Activated T-helper 1 cell treated with anti-CD3 and anti-CD28 coated beads, Interleukin-2, amount 50 U/mL, for 16 hours (primary cell): ENCODE measurements at places on chromosomes 6 and 20.

- DNase-seq: no peak
These were observed 467.4 kb upstream of the CITED2 start for GRCh38 chr6:139841794-139842215.

DNA sequence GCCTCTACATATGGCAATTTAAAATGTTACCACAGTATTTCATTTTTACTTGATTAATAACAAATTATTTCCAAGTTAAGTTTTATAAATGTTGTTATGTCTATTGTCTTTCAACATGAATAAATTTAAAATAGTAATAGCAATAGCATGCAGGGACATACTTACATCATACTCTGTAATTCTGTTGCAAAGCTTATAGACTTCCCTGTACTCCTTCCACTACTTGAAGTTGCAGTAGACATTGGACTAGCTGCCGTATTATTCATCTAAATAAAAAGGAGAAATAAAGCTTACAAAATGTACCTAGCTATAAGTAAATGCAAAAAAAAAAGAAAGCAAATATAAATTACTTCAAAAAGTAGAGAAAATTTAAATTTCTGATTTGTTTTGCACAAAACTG lies 12.7 kb downstream of the SUPT3H start:
- no peak for DNase-seq

- no peak for DNase-seq
These were observed 77.9 kb upstream of the B3GAT2 start for GRCh38 chr6:71034563-71035345.

DNA sequence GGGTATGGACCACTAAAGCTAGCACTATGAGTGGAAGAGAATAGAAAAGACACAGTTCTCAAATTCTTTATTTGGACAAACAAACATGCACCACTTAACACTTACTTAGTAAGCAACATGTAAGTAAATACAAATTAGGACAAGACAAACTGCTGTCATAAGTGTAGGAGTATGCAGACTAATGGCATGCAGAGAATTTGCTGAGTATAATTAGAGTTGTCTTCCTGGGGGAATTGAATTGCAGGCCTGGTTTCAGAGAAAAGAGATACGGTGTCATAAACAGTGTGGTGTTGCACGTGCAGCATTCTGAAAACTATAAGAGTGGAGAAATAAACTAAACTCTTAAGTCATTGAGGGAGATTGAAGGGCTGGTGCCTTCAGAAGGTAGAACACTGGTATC lies 125.2 kb upstream of the EYA4 start:
- DNase-seq: no peak

DNA sequence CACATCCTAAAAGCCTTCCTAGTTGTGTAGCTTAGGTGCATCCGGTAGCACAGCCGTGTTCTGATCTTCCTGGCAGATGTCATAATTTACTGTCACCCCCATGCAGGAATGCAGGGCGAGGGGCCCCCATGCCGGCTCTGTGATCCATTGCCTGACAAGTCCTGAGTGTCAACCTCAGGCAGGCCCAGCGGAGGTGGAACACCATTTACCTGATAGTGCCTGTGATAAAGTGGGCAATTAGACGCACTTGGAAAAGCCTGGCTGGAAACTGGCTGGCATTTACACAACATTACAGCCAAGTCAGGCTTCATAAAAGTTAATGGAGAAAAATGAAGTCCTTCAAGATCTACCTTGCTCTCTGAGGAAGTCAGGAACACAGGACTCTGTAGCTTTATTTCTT lies 521.4 kb upstream of the JAG1 start:
- no peak for DNase-seq

GRCh38 chr20:34112600-34113101 lies 608 bp upstream of the EIF2S2 start:
- peak; percentile 1 for DNase-seq

DNA sequence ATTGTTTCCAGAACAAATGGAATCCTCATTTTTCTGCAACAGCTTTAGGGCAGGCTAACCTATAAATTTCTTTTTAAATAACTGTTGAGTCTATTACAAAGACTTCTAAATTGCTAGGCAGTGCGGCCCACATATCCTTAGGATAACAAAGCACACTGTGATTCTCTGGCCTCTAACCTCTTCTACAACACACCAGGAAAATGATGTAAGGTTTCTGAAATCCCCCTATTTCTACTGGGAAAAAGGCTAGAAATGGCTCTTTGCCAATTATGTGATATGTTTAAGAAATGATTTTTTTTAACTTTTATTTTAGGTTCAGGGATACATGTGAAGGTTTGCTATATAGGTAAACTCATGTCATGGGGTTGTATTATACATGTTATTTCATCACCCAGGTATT lies 17.3 kb upstream of the NT5E start:
- no peak for DNase-seq

GRCh38 chr6:152575621-152576150 lies 61.5 kb downstream of the SYNE1 start:
- DNase-seq: no peak

DNA sequence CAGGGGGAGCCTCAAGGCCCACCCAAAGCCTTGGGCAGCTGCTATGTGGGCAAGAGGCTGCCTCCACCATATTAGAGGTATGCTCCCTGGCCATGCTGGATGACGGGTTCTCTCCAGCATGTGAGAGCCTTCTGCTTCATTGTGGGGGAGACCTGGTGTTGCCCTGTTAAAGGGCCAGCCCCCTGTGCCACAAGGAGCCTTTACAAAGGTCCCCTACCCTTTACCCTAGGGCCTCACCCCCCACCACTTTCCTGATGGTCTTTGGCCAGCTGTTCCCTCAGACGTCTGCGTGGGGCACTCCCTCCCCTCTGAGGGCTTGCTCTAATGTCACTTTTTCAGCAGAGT lies 5.2 kb downstream of the ADIG start:
- no peak for DNase-seq

- DNase-seq: no peak
These were observed 12.8 kb upstream of the DSTN start for GRCh38 chr20:17556837-17557674.

DNA sequence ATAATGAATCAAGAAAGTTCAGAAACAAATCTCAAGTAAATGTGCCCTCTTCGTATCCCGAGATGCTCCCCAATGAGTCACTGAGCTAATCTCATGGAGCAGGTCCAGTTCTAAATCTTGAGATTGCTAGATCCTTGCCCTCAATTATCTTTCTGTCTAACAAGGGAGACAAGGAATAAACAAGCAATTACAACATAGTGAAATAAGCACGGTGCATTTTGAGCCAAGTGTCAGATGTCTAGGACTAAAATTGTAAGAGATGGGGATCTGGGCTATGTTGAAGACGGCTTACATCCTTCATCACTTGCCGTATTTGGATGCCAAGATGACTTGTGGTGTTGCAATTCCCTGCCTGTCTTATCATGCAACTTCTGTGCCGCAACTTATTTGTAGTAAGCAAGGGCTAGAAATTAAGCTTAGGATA lies 56.5 kb upstream of the ADGRF1 start:
- DNase-seq: no peak

- DNase-seq: no peak
These were observed 45.4 kb downstream of the MKKS start for GRCh38 chr20:10388597-10388996.

DNA sequence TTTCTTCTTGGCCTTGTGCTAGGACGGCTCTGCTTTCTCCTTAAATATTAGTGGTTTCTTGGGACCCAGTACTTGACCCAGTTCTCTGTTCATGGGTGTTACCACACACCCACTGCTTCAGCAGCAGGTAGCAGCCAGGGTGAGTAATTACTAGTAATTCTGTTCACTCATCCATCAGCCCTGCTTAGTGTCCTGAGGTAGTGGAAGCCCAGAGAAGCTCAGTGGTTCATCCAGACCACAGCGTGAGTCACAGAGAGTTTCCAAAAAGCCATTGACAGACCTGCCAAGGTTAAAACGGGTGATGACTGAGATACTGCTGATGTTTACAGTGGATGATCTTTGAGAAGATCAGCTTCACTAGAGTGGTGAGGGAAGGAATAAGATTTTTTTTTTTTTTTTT lies 51.7 kb upstream of the HINT3 start:
- peak; percentile 8 for DNase-seq

DNA sequence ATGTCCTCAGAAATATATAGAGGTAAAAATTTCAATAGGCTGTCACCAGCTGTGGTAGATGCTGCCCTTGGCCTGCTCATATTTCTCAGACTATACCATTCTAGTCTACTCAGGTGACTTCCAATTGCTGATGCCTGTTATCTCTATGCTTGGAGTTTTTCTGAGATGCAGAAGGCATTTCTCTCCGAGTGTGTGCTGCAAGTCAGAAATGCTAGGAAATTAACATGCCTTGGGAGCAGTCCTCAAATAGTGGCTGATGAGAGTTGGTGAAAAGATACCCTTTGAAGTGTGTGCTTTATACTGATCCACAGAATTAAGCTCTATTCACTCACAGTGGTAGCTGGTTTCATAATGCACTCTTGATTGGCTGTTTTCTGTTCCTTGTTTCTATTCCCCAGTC lies 43.2 kb upstream of the PKIB start:
- DNase-seq: no peak

- no peak for DNase-seq
These were observed 291.8 kb downstream of the LRFN2 start for GRCh38 chr6:40295251-40295950.

DNA sequence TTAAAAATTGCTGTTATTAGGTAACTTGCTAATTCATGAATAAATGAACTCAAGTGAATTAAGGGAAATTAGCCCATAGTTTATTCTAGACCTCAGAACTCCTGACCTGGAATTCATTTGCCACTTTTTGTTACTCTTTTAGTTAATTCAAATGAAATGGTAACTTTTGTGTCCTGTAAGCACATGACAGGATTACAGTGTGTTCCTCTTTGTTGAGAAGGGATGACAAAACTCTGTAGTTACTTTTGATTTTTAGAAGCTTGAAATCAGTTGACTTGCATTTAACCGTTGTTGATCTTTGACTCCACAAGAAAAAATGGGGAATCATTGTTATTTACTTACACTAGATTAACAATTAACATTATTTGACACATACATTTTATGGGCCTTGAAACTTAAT lies 6.2 kb downstream of the SLC9A8 start:
- no peak for DNase-seq

DNA sequence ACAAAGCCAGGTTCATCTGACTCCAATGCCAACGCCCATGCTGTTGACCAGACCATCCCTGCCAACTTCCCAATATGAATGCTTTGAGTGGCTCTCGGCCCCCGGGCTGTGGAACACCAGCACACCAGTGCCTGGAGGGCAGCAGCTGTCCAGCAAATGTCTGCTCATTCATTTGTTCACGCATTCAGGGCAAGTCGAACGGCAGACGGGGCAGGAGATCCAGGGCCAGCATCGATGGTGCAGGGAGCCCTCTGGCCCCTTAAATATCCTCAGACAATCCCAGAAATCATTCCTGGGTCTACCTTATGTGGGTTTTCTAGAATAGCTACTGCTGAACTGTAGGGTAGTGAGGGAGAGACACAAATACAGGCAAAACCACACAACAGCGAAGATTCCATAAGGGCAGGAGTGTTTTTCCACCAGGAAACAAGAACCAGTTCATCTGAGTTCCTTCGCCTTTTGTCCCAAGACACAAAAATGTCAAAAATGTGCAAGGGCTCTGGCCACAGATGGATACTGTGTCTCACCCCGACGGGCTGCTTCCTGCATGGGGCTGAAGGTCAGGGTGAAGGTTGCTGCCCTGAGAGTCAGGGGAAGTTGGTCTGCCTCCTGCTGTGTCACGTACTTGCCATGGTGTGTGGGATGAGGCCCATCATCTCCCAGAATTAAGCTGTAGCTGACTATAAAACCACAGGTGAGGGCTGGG lies 15.5 kb downstream of the RIPOR3 start:
- no peak for DNase-seq

DNA sequence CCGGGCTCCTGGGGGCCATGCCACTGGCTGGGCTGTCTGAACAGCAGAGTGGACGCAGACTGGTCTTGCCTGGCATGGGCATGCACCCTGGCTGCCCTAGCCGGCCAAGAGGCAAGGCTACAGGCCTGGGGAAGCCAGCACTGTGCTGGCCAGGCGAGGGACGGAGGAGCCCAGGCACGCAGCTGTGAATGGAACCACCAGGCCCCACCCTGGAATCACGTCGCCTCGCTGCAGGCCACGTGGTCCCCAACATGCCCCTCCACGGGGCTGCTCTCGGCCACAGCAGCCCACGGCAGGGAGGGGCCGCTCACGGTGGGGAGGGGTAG lies 4.0 kb downstream of the UCKL1 start:
- no peak for DNase-seq

GRCh38 chr20:19706463-19706862 lies 51.6 kb upstream of the RIN2 start:
- no peak for DNase-seq

- DNase-seq: no peak
These were observed 27.6 kb downstream of the CDH26 start for GRCh38 chr20:59985864-59986263.

- no peak for DNase-seq
These were observed 131.7 kb upstream of the BTBD3 start for GRCh38 chr20:11785885-11786507.

GRCh38 chr20:5001174-5002076 lies at the start of gene SLC23A2:
Gene SLC23A2, minus strand, starts transcription at chr20:5001510. Its CDS starts 68,948 bp downstream, at chr20:4932562.
- peak; percentile 13 for DNase-seq

- no peak for DNase-seq
These were observed 2.0 kb upstream of the CTCFL start for GRCh38 chr20:57526885-57527460.

DNA sequence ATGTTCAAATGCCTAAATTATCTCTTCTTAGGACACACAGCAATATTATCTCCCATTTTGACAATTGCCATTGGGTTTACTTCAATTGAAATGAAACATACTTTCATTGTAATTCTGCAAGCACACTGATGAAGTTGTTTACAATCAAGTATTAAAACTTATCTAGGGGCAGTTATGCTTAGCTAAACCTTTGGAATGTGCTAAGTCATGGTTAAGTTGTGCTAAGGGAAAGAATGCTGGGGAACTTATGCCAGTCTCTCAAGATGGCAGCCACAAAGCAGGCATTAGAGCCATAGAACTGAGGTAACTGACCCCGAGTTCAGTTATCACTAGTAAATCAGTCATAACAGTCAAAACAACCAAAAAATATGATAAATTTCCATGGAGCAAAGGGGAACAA lies 59.1 kb upstream of the NT5E start:
- no peak for DNase-seq
